ENCODE measurements at places on chromosomes 2 and 18.

- DNase-seq, result no peak
Observed at GRCh38 chr18:52433797-52434196, 93.8 kb downstream of the DCC start.

GRCh38 chr2:8636041-8636491 lies 45.8 kb upstream of the ID2 start:
- no peak for DNase-seq

- DNase-seq, result no peak
Observed at GRCh38 chr2:60406192-60406591, 147.3 kb downstream of the BCL11A start.

DNA sequence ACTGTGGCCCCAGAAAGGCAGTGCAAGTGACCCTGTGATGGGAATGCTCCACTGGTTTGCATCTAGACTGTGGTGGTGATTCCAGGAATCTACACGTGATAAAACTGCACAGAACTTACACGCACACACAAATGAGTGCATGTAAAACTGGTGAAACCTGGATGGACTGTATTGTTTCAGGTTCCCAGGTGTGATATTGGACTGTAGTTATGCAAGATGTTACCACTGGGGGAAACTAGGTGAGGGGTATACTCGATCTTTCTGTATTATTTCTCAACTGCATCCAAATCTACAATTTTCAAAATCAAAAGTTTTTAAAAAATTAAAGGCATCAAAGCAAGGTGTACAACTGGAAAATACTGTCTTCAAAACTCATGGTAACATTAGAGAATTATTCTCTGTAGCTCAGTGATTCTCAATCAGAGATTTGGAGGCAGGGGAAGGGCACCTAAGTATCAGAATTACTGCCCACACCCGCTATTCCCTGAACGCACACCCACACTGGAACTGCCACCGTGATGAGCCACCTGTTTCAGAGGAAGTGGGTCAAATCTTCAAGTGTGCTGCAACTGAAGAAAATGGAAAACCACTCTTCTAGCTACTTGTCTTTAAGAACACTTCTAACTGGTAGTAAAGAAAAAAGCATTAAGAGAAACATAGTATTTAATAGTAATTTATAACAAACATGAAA lies 26.7 kb downstream of the PTPN2 start:
- no peak for DNase-seq

DNA sequence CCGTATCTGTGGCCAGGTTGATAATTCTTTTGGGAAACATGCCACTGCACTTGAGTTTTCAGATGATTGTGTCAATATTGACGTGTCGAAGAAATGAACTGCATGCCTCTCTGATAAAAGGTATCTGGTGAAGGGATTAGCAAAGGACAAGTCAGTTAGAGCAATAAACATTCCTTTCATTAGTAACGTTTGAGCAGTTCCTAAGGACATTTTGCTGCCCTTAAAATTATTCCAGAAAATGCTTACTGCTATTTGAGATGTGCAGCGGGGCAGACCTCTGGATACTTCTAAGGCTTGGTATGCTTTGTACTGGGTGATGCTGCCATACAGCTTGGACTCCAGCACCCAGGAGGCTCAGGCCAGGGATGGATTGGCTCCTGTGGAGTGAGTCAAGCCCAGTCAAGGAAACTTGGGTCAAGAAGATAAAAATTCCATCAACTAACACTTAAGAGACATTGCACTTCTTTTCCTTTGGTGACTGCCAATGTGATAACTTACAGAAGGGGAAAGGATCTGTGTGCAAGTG lies 166.7 kb downstream of the FHOD3 start:
- DNase-seq, result no peak

DNA sequence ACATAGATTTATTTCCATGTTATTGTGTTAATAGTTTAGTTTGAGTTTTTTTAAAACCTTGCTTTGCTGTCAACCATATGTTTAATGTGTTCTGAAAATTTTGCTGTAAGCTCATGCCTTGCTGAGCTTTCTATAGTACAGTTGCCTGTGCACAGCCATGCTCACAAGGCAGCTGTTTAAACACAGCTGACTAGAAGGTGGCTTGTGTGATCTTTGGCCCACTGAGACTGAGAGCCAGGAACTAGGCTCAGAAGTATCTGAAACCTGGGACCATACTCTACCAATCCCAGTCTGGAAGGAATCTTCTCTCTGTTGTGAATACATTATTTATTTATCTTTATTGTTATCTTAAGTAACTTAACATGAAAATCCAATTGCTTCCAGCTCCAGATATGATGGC lies 350.5 kb downstream of the KIAA1328 start:
- no peak for DNase-seq

DNA sequence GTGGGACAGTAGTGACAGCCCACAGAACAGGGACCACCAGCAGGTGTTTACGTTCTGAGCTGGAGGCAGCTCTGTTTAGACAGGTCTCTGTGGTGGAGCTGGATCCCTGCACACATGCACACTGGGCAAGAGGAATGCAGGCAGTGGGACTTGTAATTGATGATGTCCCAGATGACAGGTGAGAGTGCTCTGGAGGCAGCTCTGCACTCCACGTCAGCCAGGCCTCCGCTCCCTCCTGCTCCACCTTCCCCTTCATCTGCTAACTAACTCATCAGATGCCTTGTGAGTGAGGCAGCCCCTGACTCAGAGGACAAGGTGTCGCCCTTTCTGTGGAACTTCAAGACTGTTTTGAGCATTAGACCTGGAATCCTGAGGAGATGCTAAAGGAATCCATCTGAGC lies 53.2 kb downstream of the SH3YL1 start:
- no peak for DNase-seq

- no peak for DNase-seq
Observed at GRCh38 chr2:101596333-101596732, 101.2 kb upstream of the MAP4K4 start.

GRCh38 chr2:35495182-35495581 lies 860.4 kb upstream of the CRIM1 start:
- DNase-seq, result no peak

All from hypothalamus (tissue), 51 donors.